Stimulated activated CD8-positive, alpha-beta memory T cell treated with anti-CD3 and anti-CD28 coated beads, Interleukin-4, amount 100 ng/mL, for 1 hour (primary cell): ENCODE measurements at places on chromosomes 2 and 18.

- DNase-seq: no peak
These were observed 6.9 kb downstream of the STEAP3 start for GRCh38 chr2:119230219-119231185.

GRCh38 chr2:126839796-126840195 is 58.9 kb upstream of the TEX51 start:
- DNase-seq: no peak

DNA sequence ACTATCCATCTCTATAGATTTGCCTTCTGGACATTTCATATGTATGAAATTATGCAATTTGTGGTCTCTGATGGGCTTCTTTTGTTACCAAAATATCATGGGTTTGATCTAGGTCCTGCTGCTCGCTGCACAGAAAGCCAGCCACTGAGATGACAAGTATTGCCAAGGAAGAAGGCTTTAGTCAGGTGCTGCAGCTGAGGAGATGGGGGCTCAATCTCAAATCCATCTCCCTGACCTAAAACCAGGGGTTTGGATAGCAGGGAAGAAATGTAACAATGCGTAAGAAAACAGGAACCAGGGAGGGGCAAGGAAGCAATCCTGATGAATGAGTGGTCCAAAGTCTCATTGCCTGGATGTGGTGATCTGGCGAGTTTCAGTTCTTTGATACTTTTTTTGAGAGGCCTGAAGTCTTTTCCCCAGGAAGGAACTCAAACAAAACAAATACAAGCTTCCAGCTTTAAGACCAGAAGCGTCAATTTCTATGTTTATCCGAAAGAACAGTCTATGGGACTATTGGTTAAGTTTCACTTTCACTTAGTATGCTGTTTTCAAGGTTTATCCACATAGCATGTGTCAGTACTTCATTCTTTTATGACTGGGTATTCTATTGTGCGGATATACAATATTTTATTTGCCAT is 3.4 kb upstream of the CKAP2L start:
- no peak for DNase-seq

GRCh38 chr2:227933884-227934283 is 62.5 kb downstream of the DAW1 start:
- DNase-seq: no peak

GRCh38 chr18:9065864-9066263 is 36.6 kb upstream of the NDUFV2 start:
- no peak for DNase-seq

DNA sequence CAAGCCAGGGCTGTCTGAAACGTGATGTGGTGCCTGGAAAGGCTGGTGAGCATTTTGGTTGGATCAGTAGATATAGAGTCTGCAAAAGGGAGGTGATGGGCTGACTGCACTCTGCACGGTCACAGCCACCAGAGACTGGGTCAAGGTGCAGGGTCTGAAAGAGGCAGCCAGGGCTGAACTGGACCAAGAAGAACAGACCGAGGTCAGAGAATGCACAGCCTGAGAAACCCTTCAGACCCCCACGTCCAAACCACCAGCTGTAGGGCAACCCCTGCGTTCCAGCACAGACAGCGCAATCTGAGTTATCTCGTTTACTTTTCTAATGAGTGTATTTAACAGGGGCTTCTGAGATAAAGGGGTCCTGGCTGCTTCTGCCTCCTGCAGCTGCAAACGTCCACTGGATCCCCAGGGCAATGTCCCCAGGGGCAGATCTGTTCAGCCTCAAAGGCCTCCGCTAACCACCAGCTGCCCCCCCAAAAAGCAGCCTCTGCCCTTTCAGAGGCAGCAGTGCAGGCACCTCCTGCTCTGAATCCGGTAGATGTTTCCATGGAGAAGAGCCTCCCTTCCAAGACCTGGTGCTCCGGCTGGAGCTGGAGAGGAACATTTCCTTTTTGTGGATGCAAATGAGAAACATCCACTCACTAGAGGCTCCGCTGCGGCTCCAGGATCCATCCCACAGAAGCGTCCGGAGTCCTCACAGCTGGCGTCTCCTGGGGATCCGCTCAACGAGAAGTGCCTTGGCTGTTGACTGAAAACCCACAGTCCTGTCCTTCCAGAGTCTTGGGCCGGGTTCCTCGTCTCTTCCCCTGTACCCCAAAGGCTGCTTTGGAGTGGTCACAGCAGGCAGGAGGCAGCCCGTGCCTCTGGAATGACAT is 970 bp upstream of the KCNG2 start:
- no peak for DNase-seq

- DNase-seq: no peak
These were observed 4.5 kb upstream of the STON1 start for GRCh38 chr2:48525269-48525943.

DNA sequence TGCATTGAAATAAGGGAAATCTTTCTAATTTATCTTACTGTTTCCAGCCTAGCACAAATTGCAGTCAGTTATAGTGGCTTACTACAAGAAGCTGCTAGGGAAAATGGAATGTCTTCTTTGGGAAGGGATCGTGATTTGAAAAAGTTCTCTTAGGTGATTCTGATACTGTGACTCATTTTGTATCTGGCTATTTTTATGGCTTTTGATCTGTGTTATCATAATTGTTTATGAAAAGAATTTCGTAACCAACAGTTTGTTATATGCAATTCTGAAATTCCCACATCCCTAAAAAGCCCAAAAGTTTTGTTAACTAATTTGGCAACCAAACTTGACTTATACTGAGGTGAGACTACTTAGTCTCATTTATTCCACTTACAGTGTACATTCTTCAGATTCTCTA is 12.4 kb downstream of the PTPN4 start:
- DNase-seq: no peak

GRCh38 chr2:211729433-211729832 is 809.2 kb downstream of the ERBB4 start:
- DNase-seq: no peak

DNA sequence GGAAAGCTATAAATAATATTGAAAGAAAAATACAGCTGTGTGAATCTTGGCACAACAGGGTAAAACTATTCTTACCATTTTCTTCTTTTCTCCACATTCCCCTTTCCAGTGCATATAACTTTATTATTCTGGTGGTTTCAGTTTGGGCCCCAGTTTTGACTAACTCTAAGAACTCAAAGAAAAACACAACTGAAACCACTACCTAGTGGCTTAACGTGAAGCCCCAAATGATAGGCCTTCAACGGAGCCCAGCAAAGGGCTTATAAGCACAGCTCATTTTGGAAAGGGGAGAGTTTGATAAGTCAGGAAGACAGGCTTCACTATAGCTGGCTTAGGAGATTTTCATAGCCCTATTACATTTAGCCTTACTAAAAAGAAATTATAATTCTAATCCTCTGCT is 62.4 kb downstream of the PPP1R1C start:
- no peak for DNase-seq
